Astrocyte of the spinal cord (primary cell): ENCODE measurements at places on chromosomes 12 and 14.

DNA sequence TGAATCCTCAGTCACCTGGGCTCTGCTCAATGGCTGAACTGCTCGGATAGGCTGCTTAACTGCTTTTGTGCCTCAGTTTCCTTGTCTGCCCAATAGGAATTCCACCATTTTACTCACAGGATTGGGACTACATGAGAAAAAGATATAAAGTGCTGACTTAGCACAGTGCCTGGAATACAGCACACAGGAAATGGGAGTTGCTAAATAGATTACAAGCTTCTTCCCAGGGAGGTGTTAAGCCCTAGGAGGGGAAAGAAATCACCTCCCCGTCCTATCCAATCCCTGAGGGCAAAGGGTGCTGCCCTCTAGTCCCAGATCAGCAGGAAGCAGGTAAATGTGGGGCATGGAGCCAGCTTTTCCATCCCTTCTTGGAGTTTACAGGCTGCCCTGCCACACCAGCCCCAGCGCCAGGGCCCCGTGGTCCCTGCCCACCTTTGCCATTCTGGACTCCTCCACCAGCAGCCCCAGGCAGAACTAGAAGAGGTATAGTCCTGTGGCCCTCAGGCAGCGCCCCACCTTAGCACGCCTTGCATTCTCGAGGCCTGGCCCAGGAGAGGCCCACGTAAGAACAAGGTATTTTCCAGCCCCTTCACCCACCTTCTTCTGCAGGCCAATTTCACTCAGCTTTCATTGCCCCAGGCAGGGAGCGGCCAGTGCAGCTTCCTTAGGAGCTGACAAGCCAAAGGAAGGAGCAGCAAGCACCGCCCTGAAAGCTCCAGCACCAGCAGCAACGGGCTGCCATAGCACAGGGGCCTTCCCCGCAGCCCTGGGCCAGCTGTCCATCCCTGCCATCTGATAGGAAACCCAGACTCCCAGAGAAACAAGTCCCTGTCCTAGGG lies 28.8 kb upstream of the RPLP0 start:
- no peak for DNase-seq

GRCh38 chr12:40446385-40446784 lies 221.6 kb downstream of the LRRK2 start:
- DNase-seq: peak; percentile 3

DNA sequence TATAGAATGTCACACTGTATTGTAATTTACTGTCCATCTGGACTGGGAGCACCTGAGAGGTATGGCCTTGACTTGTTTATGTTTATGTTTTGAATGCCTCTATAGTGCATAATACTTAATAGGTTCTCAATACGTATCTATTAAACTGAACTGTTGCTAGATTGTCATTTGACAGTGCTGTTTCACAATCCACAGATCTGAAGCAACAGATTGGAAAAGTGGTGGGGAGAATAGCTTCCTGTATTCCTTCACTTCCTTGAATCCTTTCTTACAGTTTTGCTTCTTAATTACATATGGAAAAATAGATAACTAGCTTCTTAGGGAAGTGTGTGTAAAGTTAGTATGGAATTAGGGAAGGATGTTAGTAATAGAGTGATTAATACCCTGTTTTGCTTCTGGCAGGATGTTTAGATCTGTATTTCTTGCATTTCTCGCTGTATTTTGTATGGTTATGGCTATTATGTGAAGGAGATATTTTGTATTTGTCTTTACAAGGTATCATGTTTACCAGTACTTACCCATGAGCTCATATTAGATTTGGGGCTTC lies 4.5 kb downstream of the CNOT2 start:
- no peak for DNase-seq

DNA sequence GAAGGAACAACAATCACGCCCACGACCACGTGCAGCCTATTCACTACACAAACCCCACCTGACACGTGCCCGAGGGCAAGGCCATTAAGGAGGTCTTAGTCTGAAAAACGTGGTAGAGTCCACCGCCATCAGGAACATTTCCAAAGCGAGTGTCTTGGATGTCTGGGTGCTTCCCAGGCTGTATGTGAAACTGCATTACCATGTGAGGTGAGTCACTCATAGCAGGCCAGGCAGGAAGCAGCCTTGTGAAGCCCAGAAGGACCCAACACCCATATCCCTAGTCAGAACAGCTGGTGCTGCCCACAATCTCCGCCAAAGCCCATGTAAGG lies 3.3 kb upstream of the KRT79 start:
- DNase-seq: peak; percentile 79

GRCh38 chr14:96129128-96129736 lies 75.4 kb upstream of the BDKRB2 start:
- no peak for DNase-seq

DNA sequence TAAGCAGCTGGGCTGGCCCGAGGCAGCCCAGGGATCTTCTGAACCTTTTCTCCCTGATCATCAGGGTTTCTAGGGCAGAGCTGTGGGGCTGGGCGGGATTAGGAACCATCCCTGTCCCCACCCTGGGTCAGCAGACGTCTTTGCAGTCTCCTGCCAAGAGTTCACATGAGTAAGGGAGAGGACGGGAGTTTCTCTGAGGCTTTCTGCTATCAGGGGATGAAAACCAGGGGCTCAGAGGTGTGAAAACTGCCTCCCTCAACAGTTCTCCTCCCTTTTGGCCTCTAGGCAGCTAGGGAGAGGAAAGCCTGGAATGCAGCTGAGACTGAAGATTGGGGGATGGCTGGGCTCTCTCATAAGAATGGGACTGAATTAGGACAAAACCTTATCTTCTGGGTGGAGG lies 7.9 kb downstream of the ZNF385A start:
- no peak for DNase-seq

GRCh38 chr12:110813285-110813684 lies 33.5 kb upstream of the CCDC63 start:
- no peak for DNase-seq

- peak; percentile 65 for DNase-seq
Observed at GRCh38 chr12:62744551-62744950, 190.4 kb downstream of the PPM1H start.

- no peak for DNase-seq
Observed at GRCh38 chr12:98425859-98426258, 89.5 kb upstream of the TMPO start.

DNA sequence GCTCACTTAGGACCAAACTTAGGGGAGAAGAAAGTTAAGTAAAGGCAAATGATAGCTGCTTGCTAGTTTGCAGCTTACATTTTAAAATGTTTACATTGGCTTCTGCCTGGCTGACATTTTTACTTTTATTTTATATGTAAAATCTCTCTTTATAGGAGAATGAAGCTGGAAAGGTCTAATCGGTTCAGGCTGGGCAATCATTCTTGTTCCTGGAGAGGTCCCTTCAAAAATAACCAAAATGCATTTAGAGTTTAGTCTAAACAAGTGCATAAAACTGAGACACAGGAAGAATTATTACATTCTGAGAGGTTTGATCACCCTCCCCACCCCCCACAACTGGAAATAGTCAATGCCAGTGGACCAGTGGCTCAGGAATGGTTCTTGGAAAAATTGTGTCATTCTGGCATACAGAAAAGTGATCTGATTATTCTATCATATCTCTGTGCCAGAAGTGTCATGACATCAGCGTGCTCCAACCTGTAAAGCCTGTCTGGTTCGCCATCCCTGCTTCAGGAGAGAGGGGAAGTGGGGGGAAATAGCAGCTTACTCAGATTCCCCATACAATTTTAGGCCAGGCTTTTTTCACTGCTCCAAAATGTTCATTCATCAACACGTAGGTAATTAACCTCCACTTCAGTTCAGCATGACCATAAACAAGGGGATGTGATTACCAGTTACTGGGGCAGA lies 4.2 kb downstream of the PRICKLE1 start:
- DNase-seq: no peak

- DNase-seq: no peak
Observed at GRCh38 chr14:103156651-103157378, 33.6 kb downstream of the TNFAIP2 start.

- DNase-seq: no peak
Observed at GRCh38 chr12:129873833-129874208, 30.0 kb downstream of the TMEM132D start.

- no peak for DNase-seq
Observed at GRCh38 chr12:80756875-80757274, 40.2 kb downstream of the MYF5 start.

DNA sequence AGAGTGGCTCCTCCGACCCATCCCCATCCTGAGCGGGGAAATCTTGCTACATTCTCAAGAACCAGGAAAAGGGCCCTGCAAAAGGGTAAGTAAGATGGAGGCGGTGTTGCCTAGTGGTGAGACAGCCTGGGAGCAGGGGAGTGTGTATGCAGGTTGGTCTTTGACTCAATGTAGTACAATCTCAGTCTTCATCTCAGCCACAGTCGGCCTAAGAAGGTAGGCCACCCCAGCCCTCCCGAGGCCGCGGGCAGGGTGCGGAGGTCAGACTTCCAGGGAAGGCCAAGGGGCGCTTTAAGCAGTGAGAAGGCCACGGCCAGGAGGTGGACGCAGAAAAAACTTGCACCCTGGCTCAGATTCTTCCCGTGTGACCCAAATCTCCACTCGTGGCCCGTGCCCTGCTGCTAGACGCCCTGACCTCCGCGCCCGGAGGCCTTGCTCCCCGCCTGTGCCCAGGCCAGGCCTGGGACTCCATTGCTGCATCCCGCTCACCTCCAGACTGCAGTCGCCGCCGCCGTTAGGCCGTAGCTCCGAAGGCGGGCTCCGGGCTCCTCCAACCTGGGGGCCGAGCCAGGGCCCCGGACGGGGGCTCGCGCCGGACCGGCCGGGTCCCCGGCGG lies 435 bp downstream of the FOXM1 start:
- peak; percentile 31 for DNase-seq

DNA sequence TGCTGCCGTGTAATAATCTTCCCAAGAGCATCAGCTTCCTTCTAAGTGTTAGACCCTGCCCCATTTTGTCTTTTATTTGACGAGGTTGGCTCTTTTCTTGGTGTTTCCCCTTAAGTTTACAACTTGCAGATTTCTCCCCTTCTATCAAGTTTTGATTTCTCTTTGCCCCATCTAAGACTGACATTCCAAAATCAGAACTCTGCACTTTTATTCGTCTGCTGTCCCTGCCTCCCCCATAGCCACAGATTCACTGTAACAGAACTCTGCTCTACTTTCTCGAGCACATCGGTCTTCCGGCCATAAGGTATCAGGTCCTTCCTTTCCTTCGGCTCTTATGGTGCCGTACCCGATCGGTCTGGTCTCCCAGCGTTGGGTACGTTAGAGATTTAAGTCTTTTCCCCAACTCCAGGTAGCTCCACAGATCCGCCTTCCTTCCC lies 563 bp downstream of the DCP1B start:
- DNase-seq: no peak

DNA sequence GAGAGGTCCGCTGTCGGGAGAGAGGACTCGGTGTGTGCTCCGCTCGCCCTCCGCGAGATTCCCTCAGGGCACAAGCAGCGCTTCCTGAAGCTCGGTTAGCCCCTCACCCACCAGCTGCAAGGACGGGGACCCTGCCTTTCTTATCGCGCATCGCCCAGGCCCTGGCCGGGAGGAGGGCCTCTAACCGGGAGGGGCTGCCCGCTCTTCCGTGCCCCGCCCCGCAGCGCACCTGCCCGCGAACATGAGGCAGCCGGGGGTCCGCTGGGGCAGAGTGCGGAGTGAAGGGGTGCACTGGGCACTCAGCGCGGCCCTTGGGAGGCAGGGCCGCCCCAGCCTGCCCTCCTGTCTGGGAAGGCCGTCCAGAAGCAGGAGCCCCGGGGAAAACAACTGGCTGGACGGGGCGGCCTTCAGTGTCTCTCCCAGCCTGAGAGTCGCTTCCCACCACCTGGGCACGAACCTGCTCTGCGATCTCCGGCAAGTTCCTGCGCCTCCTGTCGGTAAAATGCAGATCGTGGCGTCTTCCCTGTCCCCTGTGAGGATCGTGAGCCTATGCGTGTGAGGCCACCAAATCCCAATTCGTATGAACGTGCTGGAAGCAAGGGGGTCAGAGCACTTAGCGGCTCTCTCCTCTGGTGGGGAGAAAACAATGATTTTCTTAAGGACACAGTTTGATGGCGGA lies 28.0 kb upstream of the ADIPOR2 start:
- peak; percentile 18 for DNase-seq

DNA sequence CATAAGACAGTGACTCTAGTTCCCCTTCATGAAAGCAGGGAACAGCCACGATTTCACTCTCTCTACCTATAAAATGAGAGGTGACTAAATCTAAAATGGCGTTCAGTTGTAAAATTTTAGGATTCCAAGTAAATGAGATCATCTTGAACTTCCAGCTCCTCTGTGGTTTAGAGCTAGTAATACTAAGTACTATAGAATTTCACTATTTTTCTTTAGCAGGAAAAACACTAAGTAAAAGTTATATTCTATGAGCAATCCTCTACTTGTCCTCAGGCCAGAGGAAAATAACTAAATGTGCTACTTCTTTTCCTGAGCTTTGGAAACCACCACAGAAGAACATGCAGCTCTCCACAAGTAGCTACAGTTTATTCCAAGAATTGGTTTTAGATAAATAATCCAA lies 55.6 kb downstream of the NIN start:
- peak; percentile 92 for DNase-seq

GRCh38 chr14:68548194-68549076 lies 244.4 kb downstream of the ZFP36L1 start:
- DNase-seq: peak; percentile 98

- DNase-seq: no peak
Observed at GRCh38 chr12:132496710-132497109, 6.8 kb downstream of the FBRSL1 start.

DNA sequence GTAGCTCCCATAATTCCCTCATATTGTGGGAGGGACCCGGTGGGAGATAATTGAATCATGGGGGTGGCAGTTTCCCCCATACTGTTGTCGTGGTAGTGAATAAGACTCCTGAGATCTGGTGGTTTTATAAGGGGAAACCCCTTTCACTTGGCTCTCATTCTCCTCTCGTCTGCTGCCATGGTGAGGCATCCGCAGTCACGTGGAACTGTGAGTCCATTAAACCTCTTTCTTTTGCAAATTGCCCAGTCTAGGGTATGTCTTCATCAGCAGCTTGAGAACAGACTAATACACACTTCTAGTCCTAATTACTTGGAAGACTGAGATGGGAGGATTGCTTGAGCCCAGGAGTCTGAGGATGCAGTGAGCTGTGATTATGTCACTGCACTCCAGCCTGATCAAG lies 64.4 kb downstream of the TMX1 start:
- DNase-seq: peak; percentile 81

- no peak for DNase-seq
Observed at GRCh38 chr14:33480071-33480886, 470.6 kb downstream of the EGLN3 start.

GRCh38 chr14:90781344-90781761 lies 34.9 kb downstream of the TTC7B start:
- DNase-seq: peak; percentile 82

- no peak for DNase-seq
Observed at GRCh38 chr14:57617510-57617909, 123.9 kb upstream of the CCDC198 start.

- DNase-seq: no peak
Observed at GRCh38 chr14:102749393-102750305, 27.6 kb upstream of the TRAF3 start.
